ENCODE measurements at places on chromosomes 3 and 15.
A peak's percentile ranks its signal among the peaks of the same experiment; 100 is the strongest.

DNA sequence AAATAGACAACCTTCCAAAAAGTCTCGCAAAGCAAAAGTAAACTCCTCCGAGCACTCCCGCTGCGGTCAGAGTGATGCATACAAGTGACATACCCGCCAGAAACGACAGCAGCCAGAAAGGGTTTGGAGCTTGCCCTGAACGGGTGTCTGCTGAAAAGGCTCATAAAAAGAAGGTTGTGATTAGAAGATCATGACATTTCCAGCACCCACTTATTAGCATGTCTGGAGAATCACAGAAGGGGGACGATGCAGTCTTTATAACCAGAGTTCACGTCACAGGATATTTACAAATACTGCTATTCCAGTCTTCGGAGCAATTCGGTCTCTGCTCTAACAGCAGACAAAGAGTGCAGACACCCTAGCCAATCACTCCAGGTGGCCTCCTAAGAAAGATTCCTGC, 59.1 kb upstream of the FRMD4B start:
- no peak for DNase-seq

GRCh38 chr3:144185276-144185675, 213.7 kb downstream of the DIPK2A start:
- DNase-seq, result no peak

DNA sequence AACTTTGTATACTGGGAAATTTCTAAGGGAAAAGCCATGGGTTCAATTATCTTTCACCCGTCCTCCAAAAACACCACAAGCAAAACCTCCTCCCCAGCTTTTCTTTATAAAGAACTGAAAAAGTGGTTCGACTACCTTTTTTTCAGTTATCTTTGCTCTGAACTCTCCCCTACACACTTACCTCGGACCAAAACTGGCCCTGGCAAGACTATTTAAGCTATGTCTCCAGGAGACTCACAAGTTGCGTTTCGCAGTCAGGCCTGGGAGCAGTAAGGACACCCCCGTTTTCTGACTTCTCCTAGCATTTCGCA, 645 bp downstream of the COPS2 start:
- DNase-seq, result no peak

DNA sequence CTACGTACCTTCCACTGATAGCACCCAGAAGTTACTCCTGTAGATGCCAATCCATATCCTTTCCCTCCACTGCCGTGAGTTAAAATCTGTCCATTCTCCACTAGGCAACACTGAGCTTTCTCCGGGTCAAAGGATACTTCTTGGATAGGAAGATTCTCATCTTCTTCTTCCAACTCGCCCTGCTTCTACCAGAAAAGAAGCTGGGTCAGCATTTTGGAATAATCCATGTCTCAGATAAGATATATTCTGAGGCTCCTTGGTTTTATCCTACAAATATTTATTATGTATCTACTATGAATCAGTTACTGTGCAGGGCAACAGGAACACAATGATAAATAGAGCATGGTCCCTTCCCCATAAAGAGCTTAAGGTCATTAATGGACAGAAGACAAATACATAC, 89.2 kb downstream of the FBXL22 start:
- DNase-seq, result no peak

- DNase-seq, result peak; percentile 86
Observed at GRCh38 chr3:65831733-65832425, 206.8 kb downstream of the MAGI1 start.

- DNase-seq, result no peak
Observed at GRCh38 chr3:39519554-39520288, 52.2 kb downstream of the MOBP start.

DNA sequence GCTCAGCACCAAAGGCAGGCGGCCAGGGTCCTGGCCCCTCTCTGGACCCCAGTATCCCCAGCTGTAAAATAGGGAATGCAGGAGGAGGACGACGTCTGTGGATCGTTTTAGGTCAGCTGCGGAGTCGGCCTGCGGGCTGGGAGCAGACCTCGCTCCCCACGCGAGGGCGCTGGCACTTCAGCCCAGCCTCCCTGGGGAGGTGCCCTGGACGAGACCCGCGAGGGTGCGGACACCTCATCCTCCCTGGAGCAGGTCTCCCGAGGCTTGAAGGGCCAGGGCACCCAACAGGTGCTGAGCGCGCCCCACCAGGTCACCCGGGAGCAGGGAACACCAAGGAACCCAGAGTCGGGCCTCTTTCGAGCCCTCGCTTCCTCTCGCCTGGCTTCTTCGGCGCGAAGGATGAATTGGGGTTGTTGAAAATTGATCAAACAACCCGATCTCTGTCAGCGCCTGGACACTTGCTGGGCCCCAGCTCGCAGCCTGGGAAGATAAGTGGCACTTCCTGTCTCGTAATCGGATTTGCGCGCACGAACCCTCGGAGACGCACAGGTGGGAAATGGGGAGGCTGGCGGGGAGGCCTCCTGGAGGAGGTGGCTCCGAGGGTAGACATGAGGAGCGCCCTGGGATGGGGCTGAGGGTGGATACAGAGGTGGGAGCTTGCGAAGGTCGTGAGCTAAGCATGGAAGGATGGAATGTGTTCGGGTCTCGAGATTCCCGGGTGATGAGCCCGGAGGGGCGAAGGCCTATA, 588 bp upstream of the VIPR1 start:
- DNase-seq, result peak; percentile 32

DNA sequence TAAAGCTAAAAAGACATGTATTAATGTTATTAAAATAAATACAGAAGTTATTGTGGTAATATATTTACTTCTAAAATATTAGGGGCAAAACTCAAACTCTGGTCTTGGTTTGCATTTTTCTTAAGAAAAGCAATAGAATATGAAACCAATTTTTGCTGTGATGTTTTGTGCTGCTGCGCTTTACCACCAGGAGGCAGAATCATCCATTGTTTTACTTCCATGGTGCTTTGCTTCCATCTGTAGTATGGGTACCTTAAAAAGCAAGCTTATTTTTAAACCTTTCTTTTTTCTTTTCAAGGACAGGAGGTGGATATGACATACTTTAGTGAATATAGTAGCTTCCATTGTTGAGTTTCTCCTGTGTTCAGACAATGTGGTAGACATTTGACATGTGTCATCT, 46.6 kb upstream of the MRPL3 start:
- DNase-seq, result no peak

DNA sequence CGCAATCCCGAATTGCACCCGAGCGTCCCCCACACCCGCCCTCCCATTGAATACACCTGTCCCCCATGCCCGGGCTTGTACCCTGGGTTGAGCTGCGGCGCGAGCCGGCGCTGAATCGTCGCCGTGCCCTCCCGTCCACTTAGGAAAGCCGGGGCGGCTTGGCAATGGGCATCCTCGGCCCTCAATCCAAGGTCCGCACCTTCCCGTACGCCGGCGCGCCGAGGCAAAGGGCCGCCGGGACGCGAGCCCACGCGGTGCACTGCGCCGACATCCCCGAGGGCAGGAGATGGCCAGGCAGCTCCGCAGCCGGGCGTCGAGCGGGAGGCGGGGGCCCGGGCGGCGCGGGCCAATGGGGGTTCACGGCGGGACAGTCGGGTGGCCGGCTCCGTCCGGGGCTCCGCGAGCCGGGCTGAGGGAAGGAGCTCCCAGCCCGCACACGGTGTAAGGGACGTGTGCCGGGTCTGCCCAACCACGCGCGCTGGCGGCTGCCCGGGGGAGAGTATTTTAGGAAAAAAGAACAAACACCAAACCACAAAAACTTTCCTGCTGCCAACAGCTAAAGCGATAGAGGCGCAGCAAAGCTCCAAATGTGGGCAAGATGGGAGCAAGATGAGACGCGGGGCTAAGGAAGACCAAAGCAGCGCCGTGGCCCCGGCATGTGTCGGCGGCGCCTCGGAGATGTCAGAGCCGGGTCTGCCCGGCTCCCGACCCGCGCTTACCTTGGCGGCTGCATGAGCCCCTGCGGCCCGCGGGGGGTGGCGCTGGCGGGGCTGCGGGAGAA, 621 bp downstream of the RGMA start:
- DNase-seq, result peak; percentile 15

DNA sequence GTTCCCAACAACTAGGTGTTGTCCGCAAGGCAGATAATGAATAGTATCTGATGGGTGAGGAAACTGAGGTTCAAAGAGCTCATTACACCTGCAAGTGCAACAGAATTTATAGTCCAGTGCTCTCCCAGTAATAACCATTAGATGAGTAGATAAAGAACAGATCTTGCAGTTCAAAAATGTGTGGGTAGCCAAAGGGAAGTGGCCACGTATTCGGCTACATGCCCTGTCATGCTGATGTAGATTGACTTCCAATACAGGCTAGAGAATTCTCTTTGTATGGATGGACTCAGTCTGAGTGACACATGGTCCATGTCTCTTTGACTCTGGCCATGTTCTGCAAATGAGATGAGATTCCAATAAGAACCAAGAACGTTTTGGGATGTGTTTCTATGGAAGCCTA, 187.9 kb upstream of the LPP start:
- no peak for DNase-seq

GRCh38 chr3:42247576-42248027, 18.4 kb downstream of the CCK start:
- peak; percentile 56 for DNase-seq

DNA sequence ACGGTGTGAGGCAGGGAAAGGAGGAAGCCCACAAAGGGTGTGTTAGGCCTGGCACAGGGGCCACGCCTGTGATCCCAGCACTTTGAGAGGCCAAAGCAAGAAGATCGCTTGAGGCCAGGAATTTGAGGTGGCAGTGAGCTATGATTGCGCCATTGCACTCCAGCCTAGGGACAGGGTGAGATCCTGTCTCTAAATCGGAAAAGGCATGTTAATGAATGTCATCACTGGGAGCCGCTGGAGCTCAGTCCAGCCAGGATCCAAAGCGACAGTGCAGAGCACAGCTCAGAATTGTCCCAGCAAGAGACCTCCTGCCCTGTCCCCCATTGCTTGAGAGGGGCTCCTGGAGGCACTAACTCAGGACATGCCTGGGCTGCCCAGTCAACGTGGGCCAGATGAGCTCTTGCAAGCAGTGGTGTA, 15.0 kb upstream of the FBLN2 start:
- no peak for DNase-seq

DNA sequence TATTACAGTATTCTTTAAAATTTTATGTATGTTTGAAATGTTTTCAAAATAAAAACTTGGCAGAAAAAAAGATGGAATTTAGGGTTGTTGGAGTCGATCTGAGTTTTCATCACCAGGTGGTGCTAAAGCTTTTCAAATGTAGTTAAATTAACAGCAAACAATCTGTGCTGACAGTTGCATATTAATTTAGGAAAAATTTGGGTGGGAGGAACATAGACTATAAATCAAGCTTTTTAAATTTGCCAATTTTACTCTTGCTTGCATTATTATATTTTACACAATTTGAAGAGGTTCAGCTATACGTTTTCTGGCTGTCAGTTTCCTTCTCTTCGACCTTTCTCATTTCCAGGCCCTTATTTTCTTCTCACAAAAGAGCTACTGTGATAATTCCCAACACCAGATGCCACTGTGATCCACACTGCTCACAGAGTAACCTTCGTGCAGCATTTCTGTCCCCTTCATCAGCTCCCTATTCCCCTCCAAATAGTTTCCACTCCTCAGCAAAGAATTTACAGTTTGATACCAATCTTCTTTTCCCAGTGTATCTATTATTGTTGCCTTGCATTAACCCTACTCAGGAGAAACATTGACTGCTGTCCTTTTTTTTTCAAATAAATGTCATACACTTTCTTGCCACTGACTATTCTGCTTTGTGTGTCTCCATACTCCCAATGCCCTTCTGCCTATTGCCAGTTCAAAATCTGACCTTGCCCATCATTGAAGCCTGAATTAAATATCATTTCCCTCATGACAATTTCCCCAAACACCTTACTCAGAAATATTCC, 53.4 kb upstream of the EIF5A2 start:
- DNase-seq, result peak; percentile 46

- DNase-seq, result no peak
Observed at GRCh38 chr3:60657972-60658371, 593.3 kb downstream of the FHIT start.

DNA sequence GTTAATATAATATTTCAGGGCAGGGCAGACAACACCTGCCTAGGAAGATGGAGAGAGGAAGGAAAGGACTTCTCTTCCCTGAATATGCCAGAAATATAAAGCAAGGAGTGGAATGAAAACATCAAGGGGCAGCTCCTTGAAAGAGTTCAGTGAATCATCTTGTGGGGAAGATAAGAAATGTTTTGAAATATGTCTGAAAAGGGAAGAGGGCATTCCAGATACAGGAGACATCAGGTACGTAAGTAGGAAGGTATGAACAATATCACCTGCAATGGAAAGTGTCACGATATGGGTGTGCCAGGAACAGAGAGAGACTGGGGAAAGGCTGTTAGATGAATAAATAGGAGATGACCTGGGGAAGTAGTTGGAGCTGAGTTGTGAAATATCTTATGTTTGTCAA, 75.8 kb upstream of the WDR72 start:
- no peak for DNase-seq

GRCh38 chr15:68053701-68054627, at the start of gene PIAS1:
TSS of gene PIAS1 (plus strand) at chr15:68054315. CDS start at chr15:68054327, 12 bp downstream.
- DNase-seq, result peak; percentile 90

GRCh38 chr3:111734652-111735051, 124.4 kb upstream of the PHLDB2 start:
- DNase-seq, result no peak

DNA sequence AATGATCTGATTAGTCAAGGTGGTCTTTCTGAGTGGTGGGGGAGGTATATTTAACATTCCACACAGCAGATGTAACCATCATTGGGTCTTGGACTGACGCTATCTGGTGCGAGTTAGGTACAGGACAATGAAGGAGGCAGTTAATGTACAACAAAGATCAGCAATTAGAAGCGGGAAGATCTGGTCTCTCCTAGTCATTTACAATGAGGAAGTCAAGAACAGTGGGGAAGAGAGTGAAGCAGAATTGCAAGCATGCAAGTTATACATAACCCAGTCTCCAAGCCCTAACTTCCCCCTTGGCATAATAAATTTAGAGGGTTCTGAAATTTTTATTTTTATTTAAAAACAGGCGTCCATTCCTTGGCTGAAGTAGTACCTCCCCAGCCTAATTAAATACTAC, 14.1 kb downstream of the GPD1L start:
- no peak for DNase-seq

GRCh38 chr15:67117370-67117769, 52.0 kb downstream of the SMAD3 start:
- peak; percentile 79 for DNase-seq

DNA sequence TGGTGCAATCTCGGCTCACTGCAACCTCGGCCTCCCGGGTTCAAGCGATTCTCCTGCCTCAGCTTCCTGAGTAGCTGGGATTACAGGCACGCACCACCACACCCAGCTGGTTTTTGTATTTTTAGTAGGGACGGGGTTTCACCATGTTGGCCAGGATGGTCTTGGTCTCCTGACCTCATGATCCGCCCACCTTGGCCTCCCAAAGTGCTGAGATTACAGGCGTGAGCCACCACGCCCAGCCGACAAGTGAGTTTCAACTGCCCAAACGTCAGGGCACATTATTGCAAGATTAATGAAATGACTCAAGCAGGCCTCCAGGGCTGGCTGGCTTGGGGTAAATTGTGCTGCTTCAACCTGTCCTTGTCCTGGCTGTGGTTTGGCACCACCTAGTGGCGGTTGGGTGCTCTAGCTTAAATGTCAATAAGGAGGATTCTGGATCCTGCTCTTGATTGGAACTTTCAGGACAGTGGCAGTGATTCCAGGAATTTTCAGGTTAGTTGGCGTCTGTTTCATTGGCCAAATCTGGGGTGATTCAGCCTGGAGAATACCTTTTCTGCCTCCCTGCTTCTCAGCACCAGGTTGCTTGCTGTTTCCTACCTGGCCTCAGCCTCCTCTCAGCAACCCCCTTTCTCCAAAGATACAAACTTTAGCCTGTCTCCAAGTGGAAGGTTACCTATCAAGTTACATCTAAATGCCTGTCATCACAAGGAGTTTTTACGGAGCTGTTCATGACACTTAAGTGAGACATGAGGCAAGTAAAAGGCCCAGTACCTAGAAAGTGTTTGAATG, 32.4 kb upstream of the SACM1L start:
- peak; percentile 96 for DNase-seq

GRCh38 chr3:32423534-32423933, 31.9 kb downstream of the CMTM7 start:
- DNase-seq, result no peak

All from iris pigment epithelial cell (primary cell).